Keratinocyte (primary cell): ENCODE measurements at places on chromosomes 13 and 19. TPM values are rescaled to one million over a fixed set of nuclear protein-coding genes. Genes with fewer than 3 reads are reported as not detected.

- DNase-seq: no peak
- peaks cover 39% of the 10 kb centered on the region for H3K4me1 ChIP-seq
Observed at GRCh38 chr13:30796132-30796572, 60.8 kb downstream of the ALOX5AP start.

DNA sequence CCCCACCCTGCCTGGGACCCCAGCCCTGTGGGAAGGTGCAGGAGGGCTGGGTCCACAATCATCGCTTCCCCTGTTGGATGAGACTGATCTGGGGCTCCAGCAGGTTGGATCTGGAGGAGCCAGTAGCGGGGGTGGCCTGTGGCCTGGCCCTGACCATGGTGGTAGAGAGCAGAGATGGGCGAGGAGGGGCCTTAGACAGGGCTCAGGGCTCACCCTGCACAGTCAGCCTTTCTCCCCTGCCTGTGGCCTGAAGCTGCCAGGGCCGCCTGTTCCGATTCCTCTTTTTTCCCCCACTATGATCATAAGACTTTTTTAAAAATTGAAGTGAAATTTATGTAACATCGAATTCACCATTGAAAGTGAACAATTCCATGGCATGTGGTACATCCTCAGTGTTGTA is 18.2 kb downstream of the SIN3B start:
- no peak overlapping the region for H3K4me3 ChIP-seq
- peaks cover 29% of the 10 kb centered on the region for H3K36me3 ChIP-seq
- no peak overlapping the region for H3K27ac ChIP-seq
- no peaks in the 10 kb centered on the region for H3K27me3 ChIP-seq
- H3K4me1 ChIP-seq: no peaks in the 10 kb centered on the region
- no peak for DNase-seq

- H3K4me1 ChIP-seq: no peaks in the 10 kb centered on the region
- no peak overlapping the region for H3K4me3 ChIP-seq
- H3K27me3 ChIP-seq: no peaks in the 10 kb centered on the region
- DNase-seq: no peak
- no peaks in the 10 kb centered on the region for H3K36me3 ChIP-seq
- H3K27ac ChIP-seq: no peak overlapping the region
Observed at GRCh38 chr13:61830475-61830874, 414.8 kb upstream of the PCDH20 start.

DNA sequence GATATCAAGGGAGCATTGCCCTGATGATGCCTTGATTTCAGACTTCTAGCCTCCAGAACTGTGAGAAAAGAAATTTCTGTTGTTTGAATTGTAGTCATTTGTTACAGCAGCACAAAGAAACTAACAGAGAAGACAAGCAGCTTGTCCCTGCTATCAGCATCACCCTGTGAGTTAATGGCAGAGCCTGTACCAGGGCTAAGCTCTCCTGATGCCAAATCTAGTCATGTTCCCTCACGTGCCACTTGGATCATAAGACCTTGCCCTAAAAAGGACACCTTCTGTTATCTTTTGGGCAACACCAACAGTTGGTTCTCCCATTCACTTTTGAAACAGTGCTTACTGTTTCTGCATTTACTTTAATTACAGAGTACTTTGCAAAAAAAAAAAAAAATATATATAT is 14.8 kb downstream of the RCBTB2 start:
- no peak for DNase-seq
- H3K27me3 ChIP-seq: no peaks in the 10 kb centered on the region
- H3K4me1 ChIP-seq: no peaks in the 10 kb centered on the region
- H3K36me3 ChIP-seq: no peaks in the 10 kb centered on the region
- H3K4me3 ChIP-seq: no peak overlapping the region

- no peaks in the 10 kb centered on the region for H3K4me1 ChIP-seq
- no peak overlapping the region for H3K4me3 ChIP-seq
- peaks cover 30% of the 10 kb centered on the region for H3K36me3 ChIP-seq
Observed at GRCh38 chr13:113616281-113616906, 31.8 kb downstream of the TFDP1 start.

RXFP2 gene
- polyA plus RNA-seq: not detected in 3 replicates

KLK2 gene
- 0.07 to 0.14 TPM in 2 of 3 replicates, not detected in the other for polyA plus RNA-seq

FCGBP gene
- polyA plus RNA-seq: 0.02 to 0.12 TPM (median 0.10 TPM) in 3 replicates
